ENCODE measurements at places on chromosomes 2 and 18.

- no peak for DNase-seq
Measured at GRCh38 chr2:49770919-49771318, 616.6 kb upstream of the FSHR start.

GRCh38 chr2:17272652-17273525 is 245.4 kb downstream of the RAD51AP2 start:
- no peak for DNase-seq

GRCh38 chr2:153606623-153607022 is 128.1 kb upstream of the RPRM start:
- no peak for DNase-seq

DNA sequence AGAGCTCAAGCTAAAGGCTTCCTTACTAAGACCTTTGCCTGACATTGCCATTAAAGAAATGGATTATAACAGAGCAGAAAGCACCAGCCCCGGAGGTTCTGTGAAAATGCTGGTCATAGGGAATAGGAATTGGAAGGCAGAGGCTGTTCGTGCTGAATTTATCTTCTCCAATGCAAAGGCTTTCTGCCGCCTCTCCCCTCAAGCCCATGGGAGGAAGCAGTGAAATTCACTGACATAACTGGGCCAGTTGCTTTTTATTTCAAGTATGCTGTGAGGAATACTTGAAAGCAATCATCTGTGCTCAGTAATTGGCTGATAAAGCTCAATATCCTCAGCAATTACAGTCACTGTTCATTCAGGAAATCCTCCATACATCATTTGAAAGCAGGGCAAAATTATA is 85.4 kb upstream of the LINC00305 start:
- no peak for DNase-seq
